ENCODE measurements at places on chromosomes 12 and 14.

DNA sequence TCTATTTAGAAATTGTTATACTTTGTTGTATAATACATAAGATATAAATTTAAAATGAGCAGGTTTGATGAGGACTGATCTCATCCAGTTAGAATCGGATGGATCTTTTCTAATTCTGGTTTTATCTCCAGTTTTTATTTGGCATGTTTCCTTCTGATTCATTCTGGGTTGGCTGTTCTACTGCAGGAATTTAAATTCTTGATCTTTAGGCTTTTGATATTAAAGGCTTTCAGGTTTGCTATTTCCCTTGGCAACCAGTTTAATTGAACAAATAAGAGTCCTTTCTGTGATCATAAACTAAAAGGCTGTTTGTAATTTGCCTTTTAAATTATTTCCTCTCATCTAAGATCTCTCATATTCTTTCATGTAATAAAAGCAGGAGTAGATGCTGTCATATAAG lies 83.4 kb downstream of the PDE6H start:
- DNase-seq, result no peak

DNA sequence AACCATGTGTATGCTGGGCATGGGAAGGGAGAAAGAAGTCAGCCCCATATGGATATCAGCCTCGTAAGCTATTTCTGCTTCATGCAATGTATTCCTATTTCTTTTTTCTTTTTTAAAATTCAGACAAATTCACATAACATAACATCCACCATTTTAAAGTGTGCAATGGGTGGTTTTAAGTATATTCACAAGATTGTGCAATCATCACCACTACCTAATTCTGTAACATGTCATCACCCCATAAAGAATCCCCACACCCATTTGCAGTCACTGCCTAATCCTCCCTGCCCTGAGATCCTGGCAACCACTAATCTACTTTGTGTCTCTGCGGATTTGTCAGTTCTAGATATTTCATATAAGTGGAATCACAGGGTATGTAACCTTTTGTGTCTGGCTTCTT lies 9.5 kb downstream of the POMT2 start:
- DNase-seq, result no peak

DNA sequence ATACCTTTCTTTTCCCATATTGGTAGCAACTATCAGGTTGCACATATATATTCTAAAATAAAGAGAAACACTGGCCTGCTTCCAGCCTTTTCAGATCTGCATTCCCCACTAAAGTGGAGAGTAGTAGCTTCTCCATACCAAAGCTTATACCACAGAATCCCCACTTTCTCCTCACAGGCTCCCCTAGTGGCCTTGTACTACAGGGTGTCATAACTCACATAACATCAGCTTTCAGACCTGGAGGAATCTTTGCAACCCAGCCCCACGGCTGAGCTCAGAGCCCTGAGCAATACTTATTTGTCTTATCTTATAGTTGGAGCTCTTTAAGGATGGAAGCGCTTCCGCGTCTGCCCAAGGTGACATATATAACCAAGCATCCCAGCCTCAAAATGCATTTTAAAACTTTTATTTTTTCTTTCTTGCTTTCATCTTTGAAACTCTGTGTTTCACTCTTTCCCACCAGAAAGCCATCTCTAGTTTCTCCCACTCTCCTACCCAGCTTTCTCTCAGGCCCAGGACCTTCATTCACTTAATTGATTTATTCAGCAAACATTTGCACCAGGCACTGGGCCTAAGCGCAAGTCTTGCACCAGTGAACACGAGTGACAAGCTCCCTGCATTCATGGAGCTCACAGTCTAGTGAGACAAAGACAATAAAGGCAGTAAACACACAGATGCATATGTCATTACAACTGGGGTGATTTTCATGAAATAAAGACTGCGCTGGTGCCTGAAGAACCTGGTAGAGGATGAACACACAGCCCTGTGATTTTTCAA lies 254.7 kb downstream of the IPO8 start:
- DNase-seq, result no peak

DNA sequence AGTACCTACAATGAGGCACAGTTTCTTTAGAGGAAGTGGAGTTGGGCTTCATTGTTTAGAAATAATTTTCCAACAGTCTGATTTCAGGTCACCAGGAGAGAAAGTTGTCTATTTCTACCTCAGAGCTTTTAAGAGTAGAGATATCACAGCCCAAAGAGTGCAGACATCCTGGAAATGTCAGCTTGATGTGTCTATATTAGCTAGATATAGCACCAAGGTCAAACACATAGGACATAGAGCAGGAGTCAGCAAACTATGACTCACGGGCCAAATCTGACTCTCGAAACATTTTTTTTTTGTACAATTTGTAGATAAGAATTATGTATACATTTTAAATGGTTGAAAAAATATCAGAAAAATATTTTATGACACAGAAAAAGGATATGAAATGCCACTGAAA lies 53.7 kb downstream of the KCNC2 start:
- no peak for DNase-seq

DNA sequence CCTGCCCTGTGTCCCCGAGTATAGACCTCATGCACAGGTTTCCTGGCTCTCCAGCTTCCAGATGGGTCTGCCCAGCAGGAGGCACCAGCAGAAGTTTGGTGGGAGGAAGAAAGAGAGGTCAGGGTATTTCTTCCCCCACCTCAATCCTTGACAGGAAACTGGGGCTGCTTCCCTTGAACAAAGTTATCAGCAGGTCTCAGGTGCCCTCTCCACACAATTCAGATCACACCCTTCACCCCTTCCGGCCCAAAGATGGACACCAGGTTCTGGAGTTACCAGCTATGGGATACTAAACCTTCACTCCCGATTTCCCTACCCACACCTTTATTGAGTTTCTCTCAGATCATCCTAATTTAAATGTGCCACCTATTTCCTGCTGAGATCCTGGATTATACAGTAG lies 1.2 kb downstream of the SART3 start:
- no peak for DNase-seq

Measured in activated naive CD8-positive, alpha-beta T cell treated with anti-CD3 and anti-CD28 coated beads, Interleukin-2, amount 50 U/mL, for 16 hours (primary cell).